ENCODE measurements at places on chromosomes 13 and 19.

- no peak for DNase-seq
Observed at GRCh38 chr19:5232798-5233505, 107.7 kb downstream of the PTPRS start.

- no peak for DNase-seq
Observed at GRCh38 chr13:31437975-31438374, 238.2 kb downstream of the B3GLCT start.

DNA sequence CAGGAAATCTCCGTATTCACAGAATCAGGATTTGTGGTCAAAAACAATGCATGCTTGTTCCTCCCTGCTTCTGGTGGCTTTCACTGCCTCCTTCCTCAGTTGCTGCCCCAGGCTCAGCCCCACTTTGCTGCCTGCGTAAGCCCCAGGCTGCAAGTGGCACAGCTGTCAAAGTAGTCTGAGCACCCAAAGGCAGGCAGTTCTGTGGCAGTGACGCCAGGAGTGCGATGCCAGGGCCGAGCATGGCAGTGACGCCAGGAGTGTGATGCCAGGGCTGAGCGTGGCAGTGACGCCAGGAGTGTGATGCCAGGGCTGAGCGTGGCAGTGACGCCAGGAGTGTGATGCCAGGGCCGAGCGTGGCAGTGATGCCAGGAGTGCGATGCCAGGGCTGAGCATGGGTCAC is 77.3 kb upstream of the GPR183 start:
- DNase-seq = peak; percentile 84

DNA sequence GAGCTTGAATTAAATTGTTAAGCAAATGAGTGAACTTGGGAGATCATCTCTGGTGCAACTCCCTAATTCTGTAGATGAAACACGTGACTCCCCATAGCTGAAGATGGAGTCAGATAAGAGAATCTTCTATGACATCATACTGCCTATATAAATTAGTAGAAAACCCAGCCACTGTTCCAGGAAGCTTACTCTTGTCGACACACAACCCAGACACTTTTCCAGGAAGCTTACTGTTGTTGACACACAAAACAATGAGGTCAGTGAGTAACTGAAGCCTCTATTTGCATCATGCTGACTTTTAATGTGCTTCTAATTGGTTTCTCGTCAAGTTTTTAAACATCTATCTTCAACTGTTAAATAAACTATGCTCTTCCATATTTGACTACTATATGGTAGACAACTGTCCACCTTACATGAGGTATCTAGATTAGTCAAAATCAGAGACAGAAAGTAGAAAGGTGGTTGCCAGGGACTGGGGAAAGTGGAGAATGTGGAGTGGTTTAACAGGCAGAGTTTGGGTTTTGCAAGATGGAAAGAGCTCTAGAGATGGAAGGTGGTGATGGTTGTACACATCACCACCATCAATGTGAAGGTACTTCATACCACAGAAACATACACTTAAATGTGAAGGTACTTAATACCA is 168.2 kb downstream of the FGF14 start:
- no peak for DNase-seq

- DNase-seq = no peak
Observed at GRCh38 chr19:6590827-6591319, at the start of gene CD70. CD70 (minus strand) TSS chr19:6591150; CDS start chr19:6591002, 148 bp downstream.

GRCh38 chr13:102555914-102556553 is 40.8 kb upstream of the TPP2 start:
- peak; percentile 85 for DNase-seq

DNA sequence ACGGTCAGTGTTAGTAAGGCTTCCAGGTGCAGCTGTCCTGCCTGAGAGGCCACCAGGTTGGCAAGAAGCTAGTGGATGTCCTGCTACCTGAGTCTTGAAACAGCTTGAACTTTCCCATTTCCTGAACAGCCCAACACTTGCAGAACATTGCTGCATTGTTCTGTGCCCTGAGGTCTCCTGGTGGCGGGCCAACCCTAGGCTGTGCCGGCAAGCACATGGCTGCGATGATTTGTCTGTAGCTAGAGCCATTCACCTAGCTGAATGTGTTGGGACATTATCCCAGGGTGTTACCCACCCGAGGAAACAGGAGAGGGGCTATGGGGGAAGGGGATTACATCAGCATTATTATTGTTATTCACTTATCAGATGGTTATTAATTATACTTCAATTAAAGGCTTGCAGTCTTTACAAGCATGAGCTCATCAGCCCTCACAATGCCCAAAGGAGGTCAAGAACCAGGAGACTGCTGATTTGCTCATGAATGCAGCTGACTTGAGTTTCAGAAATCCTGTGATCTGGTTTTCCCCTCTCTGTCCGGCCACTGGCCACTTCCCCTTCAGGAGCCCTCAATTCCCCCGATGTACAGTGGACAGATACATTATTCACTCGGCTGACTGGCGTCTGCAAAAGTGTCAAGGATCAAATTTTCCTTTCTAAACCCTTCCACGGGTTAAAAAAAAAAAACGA is 187.6 kb upstream of the TSC22D1 start:
- peak; percentile 25 for DNase-seq

GRCh38 chr13:111394211-111394922 is 73.9 kb downstream of the TEX29 start:
- no peak for DNase-seq

DNA sequence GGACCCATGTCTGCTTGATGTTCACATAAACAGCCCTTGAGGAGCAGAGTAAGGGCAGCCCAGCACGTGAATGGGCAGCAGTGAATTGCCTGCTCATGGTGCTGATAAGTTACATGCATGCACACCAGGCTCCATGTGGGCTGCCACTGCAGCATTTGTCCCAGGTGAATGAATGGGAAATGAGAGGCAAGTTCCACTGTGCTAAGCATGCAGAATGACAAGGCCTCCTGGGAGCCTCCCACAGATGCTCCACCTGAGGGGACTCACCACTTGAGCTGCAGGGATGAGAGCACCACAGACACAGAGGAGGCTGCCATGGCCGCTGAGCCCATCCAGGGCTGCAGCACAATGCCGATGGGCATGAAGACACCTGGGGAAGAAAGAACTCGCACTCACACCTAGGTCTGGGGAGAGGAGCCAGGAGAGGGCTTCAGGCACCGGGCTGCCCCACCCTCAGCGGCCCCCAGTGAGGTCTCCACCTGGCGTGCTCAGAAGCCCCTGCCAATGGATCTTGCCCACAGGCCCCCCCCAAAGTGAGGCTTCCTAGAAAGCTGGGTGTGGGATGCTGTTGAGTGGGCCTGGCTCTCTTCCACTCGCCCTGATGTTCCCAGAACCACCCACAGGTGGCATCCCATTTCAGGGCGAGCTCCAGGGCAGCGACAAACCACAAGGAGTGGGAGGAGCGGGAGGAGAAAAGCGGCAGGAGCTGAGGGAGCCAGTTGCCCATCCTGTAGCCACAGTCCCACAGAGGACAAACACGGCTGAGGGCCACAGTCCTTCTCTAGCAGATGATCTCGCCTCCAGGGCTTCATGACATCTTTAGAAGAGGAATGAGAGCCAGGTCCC is 73.8 kb downstream of the CCDC70 start:
- no peak for DNase-seq

- DNase-seq = peak; percentile 97
Observed at GRCh38 chr19:53867225-53868090, at the start of gene MYADM. MYADM (plus strand) TSS chr19:53867883; CDS start chr19:53873530, 5,647 bp downstream.

- peak; percentile 6 for DNase-seq
Observed at GRCh38 chr13:97849305-97849704, 104.2 kb upstream of the IPO5 start.

- DNase-seq = no peak
Observed at GRCh38 chr13:99230991-99231390, 27.2 kb downstream of the GPR18 start.

- peak; percentile 54 for DNase-seq
Observed at GRCh38 chr13:33205804-33206221, 79.7 kb downstream of the STARD13 start.

- DNase-seq = no peak
Observed at GRCh38 chr13:93637852-93638251, 411.2 kb downstream of the GPC6 start.

GRCh38 chr13:28413999-28414398 is 80.9 kb downstream of the FLT1 start:
- no peak for DNase-seq

GRCh38 chr19:11378319-11379189 is 4.1 kb downstream of the SWSAP1 start:
- no peak for DNase-seq

GRCh38 chr19:39878398-39878797 is 32.2 kb upstream of the FBL start:
- DNase-seq = no peak

DNA sequence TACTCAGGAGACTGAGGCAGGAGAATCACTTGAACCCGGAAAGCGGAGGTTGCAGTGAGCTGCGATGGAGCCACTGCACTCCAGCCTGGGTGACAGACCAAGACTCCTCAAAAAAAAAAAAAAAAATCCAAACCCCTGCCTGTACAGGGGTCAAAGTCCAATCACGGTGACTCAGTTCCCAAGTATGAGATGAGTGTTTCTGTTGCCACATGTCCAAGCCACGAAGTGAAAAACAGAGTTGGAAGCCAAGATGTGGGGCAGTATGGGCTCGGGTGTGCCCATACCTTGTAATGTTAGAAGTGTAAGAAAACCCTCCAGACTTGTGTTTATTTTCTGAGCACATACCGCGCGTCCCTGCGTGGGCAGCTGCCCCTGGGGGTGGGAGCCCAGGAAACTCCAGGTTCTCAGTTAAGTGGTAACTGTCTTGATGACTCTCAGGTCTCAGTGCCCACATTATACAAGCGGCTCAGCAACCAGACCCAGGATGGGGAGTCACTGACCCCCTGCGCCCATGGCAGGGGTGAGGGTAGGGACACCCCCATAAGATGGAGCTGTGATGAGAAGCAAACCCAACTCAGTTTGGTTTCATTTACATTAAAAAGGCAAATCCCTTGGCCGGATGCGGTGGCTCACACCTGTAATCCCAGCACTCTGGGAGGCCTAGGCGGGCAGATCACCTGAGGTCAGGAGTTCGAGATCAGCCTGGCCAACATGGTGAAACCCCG is 1.2 kb upstream of the GPX4 start:
- no peak for DNase-seq

GRCh38 chr13:88124142-88124541 is 453.0 kb downstream of the SLITRK5 start:
- no peak for DNase-seq

- DNase-seq = no peak
Observed at GRCh38 chr13:89076622-89077021, 1405.5 kb downstream of the SLITRK5 start.

GRCh38 chr19:34452723-34453122 is 24.5 kb downstream of the UBA2 start:
- no peak for DNase-seq

DNA sequence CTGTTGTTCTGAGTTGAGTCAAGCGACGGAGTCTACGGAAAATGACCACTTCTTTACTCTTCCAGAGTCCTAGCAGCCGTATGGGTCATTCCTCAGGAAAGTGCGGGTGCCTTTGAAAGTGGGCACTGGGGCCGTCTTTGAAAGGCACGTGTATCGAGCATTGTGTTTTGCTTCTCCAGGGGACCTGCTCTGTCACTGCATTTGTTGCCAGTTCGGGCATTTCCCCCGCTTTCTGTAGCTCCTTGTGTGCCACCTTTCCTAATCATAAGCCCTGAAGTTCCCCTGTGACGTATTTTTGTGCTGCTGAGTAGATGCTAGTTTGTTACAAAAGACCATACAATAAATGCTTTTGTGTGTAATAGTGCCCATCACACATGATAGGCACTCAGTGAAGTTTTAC is 24.4 kb downstream of the SPATA13 start:
- DNase-seq = no peak

GRCh38 chr19:34577531-34578101 is 96.1 kb downstream of the WTIP start:
- DNase-seq = no peak

DNA sequence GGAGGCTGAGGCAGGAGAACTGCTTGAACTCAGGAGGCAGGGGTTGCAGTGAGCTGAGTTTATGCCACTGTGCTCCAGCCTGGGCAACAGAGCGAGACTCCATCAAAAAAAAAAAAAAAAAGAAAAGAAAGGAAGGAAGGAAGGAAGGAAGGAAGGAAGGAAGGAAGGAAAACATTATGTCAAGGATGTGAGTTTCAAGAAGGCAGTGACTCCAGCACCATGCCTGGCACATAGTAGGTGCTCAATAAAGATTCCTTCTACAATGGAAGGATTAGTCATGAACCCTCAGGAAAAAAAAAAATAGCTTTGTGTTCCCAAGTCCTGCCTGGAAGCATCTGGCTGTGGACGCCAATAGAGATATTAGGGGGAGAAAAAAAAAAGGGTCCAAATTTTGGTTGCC is 10.1 kb upstream of the ZNRF4 start:
- no peak for DNase-seq

GRCh38 chr19:30204721-30205120 is 167.5 kb upstream of the ZNF536 start:
- no peak for DNase-seq

- no peak for DNase-seq
Observed at GRCh38 chr13:23567906-23568460, 2.2 kb upstream of the TNFRSF19 start.

GRCh38 chr19:50830266-50831025 is 2.9 kb downstream of the KLK15 start:
- no peak for DNase-seq

GRCh38 chr13:33911521-33911920 is 93.6 kb downstream of the RFC3 start:
- no peak for DNase-seq

- peak; percentile 10 for DNase-seq
Observed at GRCh38 chr13:66528180-66528579, 702.0 kb downstream of the PCDH9 start.

DNA sequence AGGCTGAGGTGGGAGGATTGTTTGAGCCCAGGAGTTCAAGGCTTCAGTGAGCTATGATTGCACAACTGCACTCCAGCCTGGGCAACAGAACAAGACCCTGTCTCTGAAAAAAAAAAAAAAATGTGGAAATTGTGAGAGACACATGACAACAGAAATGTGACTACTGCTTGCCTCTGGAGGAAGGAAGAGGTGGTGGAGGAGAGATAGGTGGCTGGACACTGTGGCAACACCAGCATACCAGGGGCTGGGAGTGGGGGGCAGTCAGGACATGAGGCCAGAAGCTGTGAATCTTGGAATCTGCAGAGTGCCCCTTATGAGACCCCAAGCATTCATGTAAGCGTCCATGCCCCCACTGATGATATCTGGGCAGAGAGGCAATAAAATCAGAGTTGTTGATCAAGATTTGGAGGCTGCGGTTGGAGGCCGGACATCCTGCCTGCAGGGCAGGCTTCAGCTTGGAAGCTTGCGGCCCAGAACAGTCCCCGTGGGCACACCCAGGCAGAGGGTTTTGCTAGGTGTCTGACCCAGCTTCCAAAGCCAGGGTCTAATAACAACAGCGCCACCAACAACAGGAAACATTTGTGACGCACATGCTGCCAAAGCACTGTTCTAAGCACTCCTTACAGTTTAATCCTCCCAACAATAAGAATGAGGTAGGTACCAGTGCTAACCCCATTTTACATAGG is 16.9 kb downstream of the FAM187B start:
- DNase-seq = no peak

Measured in brain (organoid and tissue), 16 donors.